ENCODE measurements at places on chromosomes 13 and 19.

DNA sequence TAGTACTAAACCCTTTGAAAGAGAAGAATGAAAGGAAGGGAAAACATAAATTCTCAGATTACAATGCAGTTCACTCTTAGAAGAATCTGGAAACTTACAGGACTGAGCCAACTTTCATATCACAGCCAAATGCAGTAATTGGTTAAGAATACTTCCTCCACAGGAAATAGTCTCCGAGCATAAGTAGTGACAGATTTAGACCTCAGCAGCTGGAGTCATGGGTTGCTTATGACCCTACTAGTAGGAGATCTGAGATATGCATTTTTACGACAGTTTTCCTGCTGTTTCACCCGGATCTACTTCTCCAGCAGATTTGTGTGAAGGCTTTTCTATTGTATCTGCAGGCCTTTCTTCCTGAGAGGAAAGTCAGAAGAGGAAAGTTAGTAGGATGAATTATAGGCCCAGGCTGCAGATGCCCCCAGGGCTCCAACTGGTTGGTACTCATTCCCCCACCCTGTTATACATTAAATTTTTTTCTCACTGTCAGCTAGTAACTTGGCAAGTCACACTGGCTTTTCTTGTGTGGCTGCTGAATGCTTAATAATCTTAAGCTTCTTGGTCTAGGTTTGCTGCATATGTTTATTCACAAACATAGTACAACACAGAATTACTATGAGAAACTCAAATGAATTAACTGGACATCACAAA, 1241.5 kb upstream of the MIR17HG start:
- no peak for DNase-seq

- peak; percentile 32 for DNase-seq
Observed at GRCh38 chr13:42894765-42895243, 97.2 kb downstream of the EPSTI1 start.

DNA sequence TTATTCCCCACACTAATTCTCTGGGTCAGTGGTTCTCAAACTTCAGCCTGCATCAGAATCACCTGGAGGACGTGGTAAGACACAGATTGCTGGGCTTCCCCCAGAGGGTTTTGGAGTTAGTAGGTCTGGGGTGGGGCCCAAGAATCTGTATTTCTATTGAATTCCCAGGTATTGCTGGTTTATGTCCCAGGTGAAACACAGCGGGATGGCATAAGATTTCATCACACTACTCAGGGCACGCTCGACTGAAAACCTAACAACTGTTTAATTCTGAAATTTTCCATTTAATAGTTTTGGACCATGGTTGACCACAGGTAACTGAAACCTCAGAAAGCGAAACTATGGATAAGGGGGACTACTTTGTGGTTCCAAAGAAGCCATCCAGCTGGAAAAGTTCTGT, 6.5 kb downstream of the MLNR start:
- DNase-seq = no peak

DNA sequence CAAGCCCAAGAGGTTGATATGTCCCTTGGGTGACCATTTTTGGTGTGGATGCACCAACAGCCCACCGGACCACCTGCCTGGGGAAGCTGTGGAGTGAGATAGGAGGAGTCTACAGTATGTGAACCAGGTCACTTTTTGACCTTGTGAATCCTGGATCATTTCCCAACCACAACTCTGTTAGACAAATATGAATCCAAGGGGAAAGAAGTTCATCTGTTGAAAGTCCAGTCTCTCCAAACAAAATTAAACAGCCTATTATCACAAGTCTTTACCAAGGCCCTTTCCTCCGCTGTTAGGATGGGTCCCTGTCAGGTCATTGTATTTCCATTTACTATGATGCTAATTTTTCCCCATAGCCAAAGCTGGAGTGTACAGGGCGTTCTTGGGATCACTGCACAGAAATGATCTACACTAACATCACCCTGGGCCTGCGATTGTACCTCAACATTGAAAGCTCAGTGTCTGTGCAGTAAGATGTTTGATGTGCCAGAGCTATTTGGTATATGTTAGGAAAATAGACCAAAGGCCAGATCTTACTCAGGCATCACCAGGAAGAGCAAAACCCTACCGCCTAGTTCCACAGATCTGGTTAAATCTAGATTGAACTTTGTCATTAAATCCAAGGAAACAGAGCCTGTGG, 117.1 kb downstream of the STARD13 start:
- DNase-seq = no peak

DNA sequence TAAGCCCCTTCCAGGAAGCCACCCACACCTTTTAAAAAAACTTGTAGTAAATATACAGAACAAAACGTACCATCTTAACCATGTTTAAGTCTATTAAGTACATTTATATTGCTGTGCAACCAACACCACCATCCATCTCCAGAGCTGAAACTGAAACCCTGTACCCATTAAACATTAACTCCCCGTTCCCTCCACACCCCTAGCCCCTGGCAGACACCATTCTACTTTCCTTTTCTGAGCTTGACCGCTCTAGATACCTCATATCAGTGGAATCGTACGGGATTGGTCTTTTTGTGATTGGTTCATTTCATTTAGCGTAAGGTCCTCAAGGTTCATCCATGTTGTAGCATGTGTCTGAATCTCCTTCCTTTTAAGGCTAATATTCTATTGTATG, 13.0 kb upstream of the SPATA13 start:
- DNase-seq = no peak

DNA sequence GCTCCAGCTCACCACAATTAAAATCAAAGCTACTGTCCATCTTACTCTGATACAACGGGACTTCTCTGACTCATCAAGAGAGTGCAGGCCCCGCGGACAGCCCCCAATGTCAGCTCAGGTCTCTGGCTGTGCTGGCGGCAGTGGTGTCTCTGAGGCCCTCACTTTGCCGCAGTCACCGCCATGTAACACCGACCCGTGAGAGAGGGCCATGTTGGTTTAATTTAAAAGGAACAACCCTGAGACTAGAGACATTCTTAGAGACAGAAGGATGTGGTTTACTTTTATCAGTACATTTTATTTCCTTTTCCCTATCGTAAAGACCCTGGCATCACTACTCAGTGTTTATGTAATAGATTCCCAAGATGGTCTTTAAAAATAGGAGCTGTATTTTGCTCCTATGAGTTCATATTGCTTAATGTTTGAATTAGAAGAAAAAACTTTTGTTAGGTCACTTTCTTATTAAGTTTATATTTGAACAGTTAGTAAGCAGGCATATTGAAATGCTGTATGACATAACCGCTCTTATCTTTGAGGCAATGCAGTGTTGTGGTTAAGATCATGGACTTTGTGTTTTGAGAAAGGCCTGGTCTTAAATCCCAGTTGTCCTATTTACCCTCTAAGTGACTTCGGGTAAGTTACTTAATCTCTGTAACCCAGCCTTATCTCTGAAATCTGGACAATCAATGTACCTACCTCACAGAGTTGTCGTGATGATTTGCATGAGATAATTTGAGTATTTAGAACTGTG, 23.4 kb downstream of the DGKH start:
- DNase-seq = no peak

All from DMS153 (cell line).